ENCODE measurements at places on chromosomes 6 and 20.

GRCh38 chr6:110355727-110356126 lies 2.4 kb downstream of the METTL24 start:
- DNase-seq, result no peak

- DNase-seq, result no peak
Measured at GRCh38 chr6:15038013-15038791, 207.7 kb upstream of the JARID2 start.

DNA sequence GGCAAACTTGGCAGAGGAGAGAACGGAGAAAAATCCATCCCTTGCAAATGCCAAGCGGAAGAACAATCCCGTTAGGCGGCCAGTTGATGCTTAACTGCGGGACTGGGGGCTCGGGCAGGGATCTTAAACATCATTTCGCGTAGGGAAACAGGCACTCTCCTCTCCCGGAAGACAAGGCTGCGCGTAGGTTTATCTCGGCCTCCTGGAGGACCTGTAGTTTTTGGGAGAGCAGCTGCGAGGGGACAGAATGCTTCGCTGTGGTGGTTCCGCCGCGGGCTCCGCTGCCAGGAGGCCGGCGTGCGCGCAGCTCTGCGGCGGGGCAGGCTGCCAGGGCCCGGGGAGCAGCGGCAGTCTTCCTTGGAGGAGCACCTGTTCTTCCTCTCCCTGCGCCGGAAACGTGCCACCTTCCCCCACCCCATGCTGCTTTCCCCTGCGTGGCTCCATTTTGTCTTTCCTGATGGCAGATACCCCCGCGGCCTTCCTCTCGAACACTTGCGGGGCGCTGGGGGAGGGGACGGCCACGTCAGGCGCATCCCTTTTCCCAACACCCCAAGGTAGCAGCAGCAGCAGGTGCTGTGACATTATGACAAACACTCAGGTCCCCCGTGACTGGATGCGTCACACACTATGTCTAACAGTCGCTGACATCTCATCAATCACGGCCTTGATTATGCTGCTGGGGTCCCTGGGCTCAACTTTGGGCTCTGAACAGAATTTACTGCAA lies 230.7 kb upstream of the BTBD3 start:
- peak; percentile 69 for DNase-seq

DNA sequence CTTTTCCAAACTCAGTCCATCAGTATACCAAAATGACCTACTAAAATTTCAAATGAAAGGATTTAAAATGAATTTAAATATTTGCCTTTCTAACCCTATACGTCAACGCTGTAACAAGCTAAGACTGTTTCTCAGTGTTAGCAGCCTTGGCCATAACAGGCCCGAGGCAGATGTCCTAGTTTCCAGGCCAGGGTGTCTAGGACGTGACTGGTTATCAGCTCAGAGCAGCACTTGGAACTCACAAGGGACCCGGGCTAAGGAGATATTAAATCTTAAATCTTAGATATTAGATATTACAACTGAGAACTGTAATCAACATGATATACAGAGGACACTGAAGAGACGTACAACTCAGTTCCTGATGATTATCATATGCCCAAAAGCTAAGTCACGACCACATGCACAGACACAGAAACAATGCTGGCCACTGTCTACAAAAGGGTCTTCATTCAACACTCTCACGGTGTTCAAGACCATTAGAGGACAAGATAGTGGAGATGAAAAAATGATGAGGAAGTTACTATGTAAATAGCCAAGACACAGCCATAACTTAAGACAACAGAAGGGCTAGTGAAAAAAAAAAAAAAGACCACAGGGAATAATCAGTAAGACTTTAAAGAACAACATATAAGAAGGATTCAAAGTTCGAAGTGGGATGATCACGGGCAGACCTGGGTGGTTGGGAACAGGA lies at the start of gene CLDN20:
Gene CLDN20, plus strand, starts transcription at position 641 of the 691 bp plus-strand sequence. CDS start 11,707 bp downstream, outside the sequence.
- no peak for DNase-seq

DNA sequence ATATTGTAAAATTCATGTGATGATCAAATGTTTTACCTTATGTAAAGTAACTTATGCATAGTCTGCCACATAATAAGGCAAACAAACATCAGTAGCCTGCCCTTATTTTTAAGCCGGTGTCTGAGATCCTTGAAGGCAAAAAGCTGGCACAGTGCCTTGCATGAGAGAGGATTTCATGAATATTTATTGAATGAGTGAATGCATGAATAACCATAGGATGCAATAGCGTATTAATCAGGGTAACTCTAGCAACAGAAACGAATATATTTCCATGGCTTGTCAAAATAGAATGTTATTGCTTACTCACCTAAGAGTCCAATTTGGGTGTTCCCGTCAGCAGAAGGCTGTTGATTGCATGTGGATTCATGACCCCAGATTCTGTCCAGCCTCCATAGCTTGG lies 34.9 kb downstream of the BTBD3 start:
- DNase-seq, result no peak

- no peak for DNase-seq
Measured at GRCh38 chr6:157990321-157991066, 8.8 kb downstream of the SYNJ2 start.

GRCh38 chr6:130625825-130626527 lies 201.2 kb upstream of the SMLR1 start:
- DNase-seq, result no peak

DNA sequence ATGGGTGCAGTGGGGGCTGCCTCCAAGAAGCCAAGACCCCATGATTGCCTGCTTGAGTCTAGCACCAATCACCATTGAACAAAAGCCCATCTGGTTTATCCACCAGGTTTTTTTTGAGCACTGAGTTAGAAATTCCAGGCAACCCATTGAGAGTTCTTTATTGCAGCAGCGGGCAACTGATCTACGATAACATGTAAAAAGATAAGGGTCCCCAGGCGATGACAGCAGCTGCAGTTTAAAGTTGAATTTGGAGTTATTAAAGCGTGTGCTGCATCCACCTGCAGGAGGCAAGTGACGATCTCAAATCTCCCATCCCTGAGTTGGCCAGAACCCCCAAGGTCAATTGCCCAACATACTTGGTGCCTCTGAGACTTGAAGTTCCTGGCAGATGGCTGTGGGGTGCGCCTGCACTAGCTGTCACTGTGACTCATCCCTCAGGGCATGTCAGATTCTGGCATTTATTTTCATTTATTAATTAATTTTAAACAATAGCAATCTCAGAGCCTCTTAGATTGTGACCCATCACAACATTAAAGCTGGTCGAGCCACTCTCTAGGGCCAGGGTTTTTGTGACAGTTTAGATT lies 290.4 kb upstream of the SULF2 start:
- DNase-seq, result no peak

- peak; percentile 73 for DNase-seq
Measured at GRCh38 chr6:17585766-17586490, 14.2 kb upstream of the FAM8A1 start.

DNA sequence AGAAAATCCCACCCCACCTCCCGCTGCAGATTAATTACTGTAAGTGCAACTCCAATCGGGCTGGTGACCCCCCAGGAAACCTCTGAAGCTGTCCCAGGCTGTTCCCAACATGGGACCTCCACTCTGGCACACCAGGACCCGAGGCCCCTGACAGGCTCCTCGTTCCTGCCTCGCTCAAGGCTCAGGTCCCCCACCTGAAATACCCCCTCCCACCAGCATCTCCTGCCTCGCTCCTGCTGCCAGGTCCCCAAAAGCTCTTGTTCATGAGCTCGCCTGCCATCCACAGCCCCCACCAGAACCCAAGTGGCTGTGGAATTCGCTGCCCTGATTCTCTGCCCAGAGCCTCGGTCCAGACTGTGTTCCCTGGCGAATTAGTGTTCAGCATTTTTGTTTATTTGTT lies 26.1 kb downstream of the NPEPL1 start:
- no peak for DNase-seq

DNA sequence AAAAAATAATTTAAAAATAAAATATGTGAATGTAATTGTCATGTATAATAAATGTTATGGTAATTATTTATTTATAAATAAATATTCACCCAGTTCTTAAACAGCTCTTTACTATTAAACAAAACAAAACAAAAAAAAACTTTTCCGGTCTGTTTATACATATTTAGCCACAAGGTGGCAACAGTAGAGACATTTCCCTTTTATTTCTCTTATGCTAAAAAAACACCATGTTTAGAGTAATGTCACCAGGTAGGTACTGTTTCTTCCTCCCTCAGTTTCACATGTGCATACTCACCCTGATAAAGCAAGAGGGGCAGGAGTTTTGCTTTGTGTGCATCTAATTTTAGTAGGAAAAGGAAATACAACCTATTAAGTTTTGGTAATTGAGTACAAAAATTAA lies 610.4 kb upstream of the IMPG1 start:
- no peak for DNase-seq

DNA sequence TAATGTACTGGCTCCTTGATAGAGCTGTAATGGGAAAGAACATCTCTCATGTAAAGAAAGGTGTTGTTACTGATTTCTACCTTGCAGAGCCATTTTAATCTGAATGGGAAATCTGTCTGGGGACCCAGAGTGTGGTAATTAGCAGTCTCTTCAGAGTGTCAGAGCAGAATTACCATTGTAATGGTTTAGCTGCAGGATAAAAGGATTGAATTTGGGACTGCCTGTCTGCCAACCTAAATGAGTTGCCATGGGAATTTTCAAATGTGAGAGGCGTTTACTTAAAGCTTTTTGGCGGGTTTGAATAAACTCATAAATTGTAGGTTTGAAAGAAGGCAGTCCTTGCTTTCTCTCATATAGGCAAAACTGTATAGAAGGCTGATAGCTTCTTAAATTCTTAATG lies 128.8 kb downstream of the QKI start:
- DNase-seq, result no peak

- no peak for DNase-seq
Measured at GRCh38 chr20:23129266-23129665, 43.1 kb upstream of the CD93 start.

- peak; percentile 73 for DNase-seq
Measured at GRCh38 chr6:169751242-169752073, at the start of the genes DYNLT2 and ERMARD. Gene DYNLT2, minus strand, starts transcription at chr6:169751572. Its CDS starts 114 bp downstream, at chr6:169751458. Gene ERMARD, plus strand, starts transcription at chr6:169751622. Its CDS starts 36 bp downstream, at chr6:169751658.

GRCh38 chr20:62889871-62890270 lies 28.2 kb upstream of the TCFL5 start:
- DNase-seq, result no peak

DNA sequence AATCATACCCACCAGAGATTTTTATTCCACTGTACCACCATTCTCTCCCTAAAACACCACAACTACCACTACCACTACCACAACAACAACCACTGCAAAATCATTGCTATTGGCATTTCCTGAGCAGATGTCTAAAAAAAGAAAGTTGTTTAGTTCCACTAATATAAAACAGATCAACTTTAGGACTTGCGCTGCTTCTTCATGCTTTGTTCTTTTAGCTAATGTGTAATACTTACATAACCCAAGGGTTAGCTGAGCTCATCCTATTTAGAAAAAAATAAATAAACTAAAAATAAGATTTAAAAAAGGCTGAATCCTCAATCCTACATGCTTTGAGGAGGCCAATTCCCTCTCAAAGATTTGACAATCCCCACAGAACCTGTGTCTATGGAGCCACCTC lies 11.4 kb downstream of the IYD start:
- DNase-seq, result no peak

GRCh38 chr6:83884523-83884922 lies 25.0 kb downstream of the CYB5R4 start:
- peak; percentile 80 for DNase-seq

DNA sequence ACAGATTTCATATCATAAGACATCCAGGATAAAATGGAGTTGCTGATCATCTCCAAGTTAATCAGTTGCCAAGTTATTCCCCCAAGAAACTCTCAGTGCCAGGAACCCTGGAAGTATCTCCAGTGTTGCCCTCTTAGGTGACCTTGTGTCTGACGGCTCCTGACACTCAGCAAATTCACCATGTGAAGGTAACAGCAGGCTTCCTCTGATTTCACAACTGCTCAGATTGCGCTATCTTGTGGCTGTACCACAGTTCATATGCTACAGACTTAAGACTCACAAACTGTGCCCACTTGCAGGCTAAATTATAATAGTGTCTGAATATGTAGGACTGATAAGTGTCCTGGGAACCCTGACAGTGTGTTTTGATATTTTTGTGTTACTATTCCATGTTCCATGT lies 186.6 kb upstream of the OPRM1 start:
- no peak for DNase-seq

- DNase-seq, result peak; percentile 8
Measured at GRCh38 chr20:35232575-35232974, 6.1 kb downstream of the MMP24 start.

- no peak for DNase-seq
Measured at GRCh38 chr20:10201321-10201870, 17.2 kb upstream of the SNAP25 start.

DNA sequence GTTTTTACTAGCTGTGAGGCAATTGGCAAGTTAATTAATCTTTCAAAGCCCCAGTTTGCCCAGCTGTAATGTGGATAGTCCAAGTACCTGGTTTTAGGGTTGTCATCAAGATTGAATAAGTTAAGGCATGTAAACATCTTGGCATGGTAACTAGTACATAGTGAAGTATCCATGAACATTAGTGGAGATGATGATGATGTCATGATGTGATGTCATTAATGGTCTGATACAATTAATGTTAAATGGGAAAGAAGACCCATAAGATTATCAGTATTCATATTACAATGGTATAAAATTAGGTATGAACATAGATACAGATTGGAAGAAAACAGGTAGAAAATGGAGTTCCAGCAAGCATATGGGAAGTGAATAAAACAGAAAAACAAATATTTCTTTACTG lies 5.3 kb downstream of the EPB41L1 start:
- no peak for DNase-seq

GRCh38 chr20:3583765-3584164 lies 79.4 kb downstream of the GFRA4 start:
- no peak for DNase-seq

- DNase-seq, result no peak
Measured at GRCh38 chr6:161373905-161374451, 100.1 kb upstream of the AGPAT4 start.

DNA sequence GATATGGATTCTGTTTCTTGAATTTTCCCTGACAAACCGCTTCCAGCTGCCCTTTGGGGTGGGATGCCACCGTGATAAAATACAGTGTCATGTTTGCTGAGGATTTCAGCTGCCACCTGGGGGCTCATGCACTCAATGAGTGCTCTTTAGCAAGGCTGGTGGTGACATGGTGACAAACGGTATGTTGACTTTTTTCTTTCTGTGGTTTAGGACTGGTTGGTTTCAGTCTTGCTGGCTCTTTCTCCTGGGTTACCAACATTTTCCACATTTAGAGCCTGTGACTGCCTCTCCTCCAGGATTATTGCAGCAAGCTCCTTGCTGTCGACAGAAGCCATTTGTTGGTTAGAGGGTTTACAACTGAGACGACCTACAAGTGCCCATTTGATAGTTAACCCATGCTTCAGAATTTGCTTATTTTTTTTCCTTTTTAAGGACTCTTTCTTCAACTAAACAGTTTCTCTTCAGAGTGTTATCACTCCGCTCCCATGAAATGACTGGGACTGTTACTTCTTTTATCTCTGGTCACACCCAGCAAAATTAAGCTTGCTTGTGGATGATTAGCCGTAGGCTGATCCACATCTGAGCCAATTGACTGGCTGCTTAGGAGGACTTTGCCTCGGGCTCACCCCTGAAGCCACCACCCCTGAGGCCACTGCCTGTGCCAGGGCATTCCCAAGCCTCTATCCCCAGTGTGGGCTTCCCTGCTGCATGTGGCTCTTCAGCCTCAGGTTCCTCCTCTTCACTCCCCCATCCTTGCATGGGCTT lies 48.4 kb upstream of the CDYL start:
- peak; percentile 75 for DNase-seq
